ENCODE measurements at places on chromosomes 16 and 17. TPM values are rescaled to one million over a fixed set of nuclear protein-coding genes. Genes with fewer than 3 reads are reported as not detected.

GRCh38 chr17:70655176-70655958 lies 486.0 kb downstream of the KCNJ2 start:
- H3K27ac ChIP-seq: no peak overlapping the region
- H3K27me3 ChIP-seq: no peaks in the 10 kb centered on the region

The KRTAP4-4 gene
- not detected for total RNA-seq

- no peak overlapping the region for H3K4me3 ChIP-seq
- DNase-seq: no peak
- H3K36me3 ChIP-seq: no peaks in the 10 kb centered on the region
- no peak overlapping the region for H3K27ac ChIP-seq
- H3K4me1 ChIP-seq: no peaks in the 10 kb centered on the region
- H3K27me3 ChIP-seq: no peaks in the 10 kb centered on the region
Measured at GRCh38 chr17:40516581-40517285, 15.3 kb upstream of the TNS4 start.

DNA sequence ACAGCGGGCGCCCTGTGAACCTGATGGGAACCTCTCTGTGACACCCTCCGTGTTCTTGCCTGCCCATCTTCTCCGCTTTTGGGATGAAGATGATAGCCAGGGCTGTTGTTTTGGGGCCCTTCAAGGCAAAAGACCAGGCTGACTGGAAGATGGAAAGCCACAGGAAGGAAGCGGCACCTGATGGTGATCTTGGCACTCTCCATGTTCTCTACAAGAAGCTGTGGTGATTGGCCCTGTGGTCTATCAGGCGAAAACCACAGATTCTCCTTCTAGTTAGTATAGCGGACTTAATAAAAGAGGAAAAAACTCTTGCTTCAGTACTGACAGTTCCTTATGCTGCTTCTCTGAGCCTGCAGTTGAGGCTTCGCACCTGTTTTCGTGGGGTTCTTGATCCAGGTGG lies 10.5 kb downstream of the CDK5RAP3 start:
- no peaks in the 10 kb centered on the region for H3K27me3 ChIP-seq
- no peaks in the 10 kb centered on the region for H3K4me1 ChIP-seq
- DNase-seq: no peak
- H3K4me3 ChIP-seq: no peak overlapping the region

- no peaks in the 10 kb centered on the region for H3K27me3 ChIP-seq
- peaks cover 44% of the 10 kb centered on the region for H3K36me3 ChIP-seq
- H3K27ac ChIP-seq: no peak overlapping the region
- peaks cover 83% of the 10 kb centered on the region for H3K4me1 ChIP-seq
- no peak overlapping the region for H3K4me3 ChIP-seq
Measured at GRCh38 chr17:18197535-18198194, 14.0 kb downstream of the ALKBH5 start.

The NPIPA8 gene
- total RNA-seq: 0.32 TPM

The ADGRG1 gene
- 16.7 TPM for total RNA-seq

- H3K36me3 ChIP-seq: no peaks in the 10 kb centered on the region
- H3K27ac ChIP-seq: no peak overlapping the region
- no peak for DNase-seq
- no peak overlapping the region for H3K4me3 ChIP-seq
Measured at GRCh38 chr17:206941-207560, 25.6 kb upstream of the DOC2B start.

Data from heart left ventricle (tissue), 16 donors.